Activated CD4-positive, CD25-positive, alpha-beta regulatory T cell (primary cell): ENCODE measurements at places on chromosomes 3 and 15.

DNA sequence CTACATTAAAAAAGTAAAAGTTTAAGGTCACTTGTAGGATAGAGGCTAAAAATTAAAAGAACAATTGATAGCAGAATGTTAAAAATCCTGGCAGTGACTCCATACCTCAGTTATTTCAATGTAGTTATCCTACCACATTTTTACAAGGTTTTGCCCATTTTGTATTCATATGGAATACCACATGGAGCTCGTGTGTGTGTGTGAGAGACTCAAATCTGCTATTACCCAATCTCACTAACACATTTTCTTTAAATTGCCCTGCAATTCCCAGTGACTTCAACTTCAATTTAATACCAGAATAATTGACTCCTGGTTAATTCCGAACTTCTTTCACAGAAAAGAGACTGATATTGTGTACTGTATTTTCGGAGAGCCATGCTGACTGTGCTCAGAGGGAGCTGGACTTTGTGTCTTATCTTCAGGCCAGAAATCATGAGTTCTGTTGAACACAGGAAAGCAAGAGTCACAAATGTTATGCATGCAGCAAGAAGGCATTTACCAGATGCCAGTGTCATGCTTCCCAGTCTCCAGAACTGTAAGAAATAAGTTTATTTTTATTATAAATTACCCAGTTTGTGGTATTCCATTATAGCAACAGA, 529.0 kb upstream of the NECTIN3 start:
- no peak for DNase-seq

- DNase-seq = no peak
These were observed 15.8 kb downstream of the NPTN start for GRCh38 chr15:73617301-73617831.

- no peak for DNase-seq
These were observed 1.7 kb downstream of the SLMAP start for GRCh38 chr3:57757642-57758297.

DNA sequence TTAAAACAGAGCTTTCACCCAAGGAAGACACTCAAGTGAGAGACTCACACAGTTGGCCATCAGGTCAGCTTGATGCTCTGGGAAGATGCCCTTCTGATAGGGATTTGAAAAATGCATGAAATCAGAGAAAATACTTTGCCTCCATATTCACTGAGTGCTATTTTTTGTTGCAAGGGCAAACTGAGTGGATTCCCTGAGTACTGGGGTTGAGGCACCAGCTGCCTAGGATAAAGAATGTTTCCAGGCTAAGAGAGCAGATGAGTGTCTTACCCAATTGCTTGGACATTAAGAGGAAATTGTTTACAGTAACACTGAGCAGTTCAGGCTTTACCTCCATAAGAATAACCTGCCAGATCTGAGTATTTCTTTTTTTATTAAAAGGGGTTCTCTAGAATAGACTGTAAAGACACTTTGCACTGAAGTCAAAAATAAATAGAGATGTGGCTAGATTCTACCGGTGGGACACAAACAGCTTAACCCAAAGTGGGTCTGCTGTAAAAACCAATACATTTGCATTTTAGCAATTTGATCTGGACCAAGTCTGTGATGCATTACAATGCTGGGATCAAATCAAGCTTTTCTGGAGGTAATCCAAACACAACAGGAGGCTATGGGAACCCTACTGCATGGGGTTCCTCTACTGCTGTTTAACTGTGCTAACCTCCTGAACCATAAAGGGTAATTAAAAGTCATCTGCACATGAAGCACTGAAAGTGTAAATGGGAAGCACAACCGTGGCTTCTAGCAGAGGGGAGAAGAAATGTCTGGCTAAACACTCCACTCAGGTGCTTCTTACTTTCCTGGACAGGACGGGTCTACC, 238.8 kb upstream of the WNT5A start:
- DNase-seq = no peak

GRCh38 chr3:48561045-48561736, 2.4 kb downstream of the UCN2 start:
- DNase-seq = no peak

- DNase-seq = no peak
These were observed 315.9 kb downstream of the ZIC4 start for GRCh38 chr3:147090461-147090860.

- no peak for DNase-seq
These were observed 46.3 kb upstream of the CCDC80 start for GRCh38 chr3:112687211-112687610.

DNA sequence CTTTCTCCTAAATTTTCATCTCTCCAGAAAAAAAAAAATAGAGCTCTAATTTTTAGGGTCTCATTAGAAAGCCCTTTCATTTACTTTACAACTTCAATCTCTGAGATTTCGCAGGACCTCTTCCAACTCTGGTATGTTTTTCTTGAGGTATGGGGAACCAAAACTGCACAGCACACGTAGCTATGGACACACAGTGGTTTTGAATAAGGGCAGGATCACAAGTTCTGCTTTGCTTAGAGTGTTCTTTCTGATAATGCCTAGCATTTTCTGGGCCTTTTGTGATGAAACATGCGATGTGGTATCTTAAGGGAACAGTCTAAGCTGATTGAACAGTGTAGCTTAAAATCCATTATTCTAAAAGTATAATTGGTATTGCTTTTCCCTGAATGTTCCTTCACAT, 25.3 kb downstream of the ZNF592 start:
- DNase-seq = no peak

GRCh38 chr15:98438326-98438725, 210.0 kb upstream of the IGF1R start:
- no peak for DNase-seq

GRCh38 chr15:101242160-101242998, 9.5 kb downstream of the CHSY1 start:
- no peak for DNase-seq

DNA sequence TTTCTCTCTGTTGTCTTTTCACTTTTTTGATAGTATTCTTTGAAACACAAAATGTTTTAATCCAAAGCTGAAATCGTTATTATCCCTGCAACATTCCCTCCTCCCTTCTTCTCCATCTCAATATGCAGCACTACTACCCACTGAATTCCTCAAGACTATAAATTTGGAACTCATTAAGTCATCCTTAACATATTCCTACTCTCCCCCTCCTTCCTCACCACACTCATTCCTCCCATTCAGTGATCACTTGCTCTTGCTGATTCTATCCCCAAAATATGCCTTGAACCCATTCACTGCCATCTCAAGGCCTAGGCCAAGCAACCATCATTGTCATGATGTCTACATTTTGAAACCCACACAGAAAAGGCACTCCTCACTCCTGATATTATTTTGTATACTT, 2.4 kb upstream of the PIK3R4 start:
- no peak for DNase-seq

GRCh38 chr3:128242818-128243601, 89.7 kb downstream of the EEFSEC start:
- DNase-seq = no peak

- no peak for DNase-seq
These were observed 77.7 kb upstream of the FAM174B start for GRCh38 chr15:92733090-92733933.

DNA sequence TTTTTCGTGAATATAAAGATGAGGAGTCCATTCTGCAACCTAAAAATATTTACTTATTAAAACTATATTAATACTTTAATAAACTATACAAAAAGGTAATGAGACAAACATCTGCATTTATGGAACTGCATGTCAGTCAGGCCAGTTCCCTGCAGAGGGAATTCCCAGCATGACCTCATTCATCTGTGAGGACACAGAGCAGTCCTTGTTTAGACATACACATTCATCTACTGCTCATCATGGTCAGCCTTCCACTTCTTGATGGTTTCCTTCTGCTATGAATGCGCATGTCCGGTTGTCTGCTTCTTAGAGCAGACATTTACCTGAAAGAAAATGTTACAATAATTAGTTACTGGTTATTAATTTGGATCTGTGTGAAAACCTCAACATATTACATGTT, 3.3 kb upstream of the ACTR8 start:
- DNase-seq = no peak

DNA sequence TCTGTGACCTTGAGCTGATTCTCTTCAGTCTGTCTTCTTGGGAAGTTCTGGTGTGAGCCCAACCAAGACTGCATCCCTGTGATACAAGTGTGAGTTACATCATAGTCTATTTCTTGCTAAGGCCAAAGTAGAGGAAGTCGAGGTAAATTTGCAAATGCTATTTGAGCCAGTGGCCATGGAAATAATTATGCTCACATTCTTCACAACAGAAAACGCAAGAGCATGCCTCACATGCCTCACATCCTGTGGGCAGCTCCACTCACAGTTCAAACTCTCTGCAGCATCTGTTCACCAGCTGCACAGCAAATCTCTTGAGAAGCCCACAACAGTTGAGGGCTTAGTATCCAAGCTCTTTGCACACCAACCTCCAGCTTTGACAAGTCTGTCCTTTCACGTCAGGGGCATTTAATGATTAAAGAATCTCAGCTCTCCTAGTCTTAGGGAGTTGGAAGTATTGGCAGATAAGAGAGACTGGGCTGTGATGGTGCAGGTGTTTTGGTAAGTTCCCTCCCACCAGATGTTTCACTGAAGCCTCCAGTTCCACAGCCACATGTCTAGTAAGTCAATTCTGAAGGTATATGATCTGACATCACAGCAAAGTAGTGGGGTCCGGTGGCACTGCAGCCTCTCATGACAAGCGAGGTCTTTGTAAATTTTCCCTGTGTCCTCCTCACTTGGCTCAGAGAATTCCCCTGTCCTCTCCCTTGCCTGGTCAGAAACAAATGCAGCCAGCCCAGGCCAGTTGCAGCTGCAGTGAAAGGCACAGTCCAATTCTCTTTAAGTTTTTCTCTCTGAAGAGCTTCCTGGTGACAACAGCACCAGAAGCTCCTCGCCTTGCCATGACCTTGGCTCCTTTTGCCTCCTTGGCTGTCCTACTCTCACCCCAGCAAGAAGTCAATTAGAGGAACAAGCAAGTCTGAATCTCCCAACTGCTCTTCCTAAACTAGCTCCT, 166.1 kb downstream of the SSR3 start:
- DNase-seq = no peak

DNA sequence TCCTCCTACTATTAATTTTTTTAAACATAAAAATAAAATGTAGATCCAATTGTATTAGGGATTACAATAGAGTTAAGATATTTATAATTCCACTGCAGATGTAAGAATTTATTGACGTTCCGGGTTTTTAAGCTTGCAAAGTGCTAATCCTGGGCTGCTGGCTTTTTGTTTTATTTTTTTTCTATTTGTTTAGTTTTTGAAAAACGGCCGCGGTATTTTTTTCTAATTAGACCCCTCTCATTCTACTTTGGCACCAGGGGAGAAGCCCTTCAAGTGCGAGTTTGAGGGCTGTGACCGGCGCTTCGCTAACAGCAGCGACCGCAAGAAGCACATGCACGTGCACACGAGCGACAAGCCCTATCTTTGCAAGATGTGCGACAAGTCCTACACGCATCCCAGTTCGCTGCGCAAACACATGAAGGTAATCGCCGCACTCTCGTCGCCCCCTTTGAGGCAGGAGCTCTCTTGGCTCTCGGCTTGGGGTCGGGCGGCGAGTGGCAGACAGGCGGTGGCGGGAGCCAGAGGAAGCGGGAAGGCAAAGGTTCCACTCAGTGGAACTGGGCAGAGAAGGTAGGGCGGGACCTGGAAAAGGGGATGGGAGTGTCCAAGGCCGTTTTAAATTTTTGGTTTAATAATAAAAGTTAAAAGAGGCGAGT, 3.2 kb downstream of the ZIC1 start:
- no peak for DNase-seq

GRCh38 chr3:178041931-178042330, 494.3 kb upstream of the KCNMB2 start:
- no peak for DNase-seq

DNA sequence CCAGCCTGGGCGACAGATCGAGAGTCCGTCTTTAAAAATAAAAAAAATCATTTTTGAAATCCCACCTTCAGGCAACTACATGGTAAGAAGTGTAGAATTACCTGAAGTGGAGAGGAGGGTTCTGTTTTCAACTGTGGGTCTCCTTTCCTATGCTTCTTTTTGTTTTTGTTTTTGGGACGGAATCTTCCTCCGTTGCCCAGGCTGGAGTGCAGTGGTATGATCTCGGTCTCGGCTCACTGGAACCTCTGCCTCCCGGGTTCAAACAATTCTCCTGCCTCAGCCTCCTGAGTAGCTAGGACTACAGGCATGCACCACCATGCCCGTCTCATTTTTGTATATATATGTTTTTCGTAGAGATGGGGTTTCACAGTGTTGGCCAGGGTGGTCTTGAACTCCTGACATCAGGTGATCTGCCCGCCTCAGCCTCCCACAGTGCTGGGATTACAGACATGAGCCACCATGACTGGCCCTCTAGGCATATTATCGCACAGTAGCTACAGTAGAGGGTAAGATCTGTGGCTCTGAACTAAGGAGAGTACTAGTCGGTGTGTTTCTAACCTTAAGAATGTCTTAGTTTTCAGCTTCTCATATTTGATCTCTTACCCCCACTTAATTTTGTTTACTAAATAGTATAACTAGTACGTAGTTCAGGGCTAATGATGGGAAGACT, 8.5 kb downstream of the EBLN2 start:
- DNase-seq = no peak

GRCh38 chr15:42672444-42672843, 64.5 kb downstream of the CDAN1 start:
- DNase-seq = no peak

DNA sequence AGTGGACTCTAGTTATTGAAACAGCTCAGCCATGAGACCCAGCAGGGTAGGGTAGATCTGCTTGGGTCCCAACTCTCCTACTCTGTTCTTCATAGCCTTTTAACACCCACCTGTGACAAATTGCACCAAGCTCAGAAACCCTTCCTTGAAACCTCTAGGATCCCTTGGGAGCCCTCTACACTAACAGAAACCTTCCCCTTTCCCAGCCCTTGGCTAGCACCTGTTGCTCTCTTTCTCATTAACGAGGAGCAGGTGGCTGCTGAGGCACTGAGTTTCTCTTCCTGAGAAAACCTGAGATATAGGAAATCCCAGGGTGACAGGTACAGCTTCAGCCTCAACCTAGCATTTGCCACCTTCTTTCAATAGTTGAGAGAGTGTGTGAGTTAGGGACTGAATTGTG, 88.3 kb upstream of the CLSTN2 start:
- DNase-seq = no peak

DNA sequence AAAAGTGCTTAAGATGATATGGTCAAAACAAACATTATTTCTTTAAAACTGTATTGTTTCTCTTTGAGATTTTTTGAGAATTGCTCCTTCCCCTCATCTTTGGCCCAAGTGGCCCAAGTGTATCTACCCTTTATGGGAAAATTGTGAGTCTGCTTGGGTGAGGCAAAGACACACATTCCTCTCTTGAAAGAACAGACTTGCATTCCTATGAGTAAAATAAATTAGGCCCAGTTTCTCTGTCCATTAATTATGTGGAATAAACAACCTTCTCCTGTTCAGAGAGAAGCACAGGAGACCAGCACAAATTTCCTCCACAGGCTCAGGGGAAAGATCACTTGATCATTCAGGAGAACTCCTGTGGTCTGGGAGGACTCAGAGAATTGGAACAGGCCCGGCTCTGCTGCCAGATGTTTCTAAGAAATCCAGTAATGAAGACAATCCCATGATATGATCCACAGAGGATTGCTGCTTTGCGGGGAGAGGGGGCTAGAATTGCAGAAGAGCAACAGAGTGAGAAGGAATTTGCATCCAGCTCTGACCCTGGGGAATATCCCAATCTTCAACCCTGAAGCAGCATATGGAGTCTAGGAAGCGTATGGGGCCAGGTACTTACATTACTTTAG, 53.8 kb upstream of the BOC start:
- no peak for DNase-seq
